Cortex of kidney (tissue), 1 donor: ENCODE measurements at places on chromosomes 2 and 18.

GRCh38 chr18:5214583-5215351 is 17.7 kb upstream of the AKAIN1 start:
- DNase-seq: no peak

- DNase-seq: no peak
Measured at GRCh38 chr18:3132700-3133099, 87.1 kb downstream of the MYOM1 start.

GRCh38 chr2:234444893-234445292 is 52.0 kb downstream of the ARL4C start:
- no peak for DNase-seq

DNA sequence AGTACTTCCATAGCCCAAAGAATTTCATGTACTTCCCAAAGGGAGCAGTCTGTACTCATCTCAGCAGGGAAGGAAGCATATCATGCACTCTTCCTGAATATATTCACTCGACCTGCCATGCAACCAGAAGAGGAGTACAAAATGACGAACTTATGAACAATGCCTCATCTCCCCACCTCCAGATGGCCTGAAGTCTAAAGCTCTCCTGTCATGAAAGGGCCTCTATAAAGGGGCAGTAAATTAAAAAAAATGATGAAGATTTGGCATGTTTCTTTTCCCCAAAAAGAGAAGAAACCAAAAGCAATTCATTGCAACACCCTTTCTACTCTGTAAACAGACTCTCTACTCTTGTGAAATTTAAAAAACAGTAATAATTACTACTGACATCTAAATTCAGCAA is 1601.1 kb downstream of the LRP1B start:
- no peak for DNase-seq

- no peak for DNase-seq
Measured at GRCh38 chr2:138059487-138060300, 95.4 kb downstream of the HNMT start.

GRCh38 chr2:138293045-138293444 is 208.5 kb upstream of the SPOPL start:
- no peak for DNase-seq

- no peak for DNase-seq
Measured at GRCh38 chr2:10535703-10536102, 87.6 kb upstream of the ODC1 start.
